ENCODE measurements at places on chromosomes 16 and 17. TPM values are rescaled to one million over a fixed set of nuclear protein-coding genes. Genes with fewer than 3 reads are reported as not detected.

The CDH13 gene
- total RNA-seq = 173 TPM

The RDM1 gene
- total RNA-seq = not detected

The CCL3 gene
- not detected for total RNA-seq

The C16orf54 gene
- total RNA-seq = 0.73 TPM

The ATP6V0C gene
- 137 TPM for total RNA-seq

The CA7 gene
- not detected for total RNA-seq

The SOX9 gene
- total RNA-seq = 13.8 TPM

The NUPR1 gene
- total RNA-seq = 49.6 TPM

GRCh38 chr16:3950343-3951193, 70.1 kb upstream of the CREBBP start:
- DNase-seq = peak; percentile 92

GRCh38 chr17:1899403-1900000, 69.7 kb downstream of the RPA1 start:
- no peak for DNase-seq

DNA sequence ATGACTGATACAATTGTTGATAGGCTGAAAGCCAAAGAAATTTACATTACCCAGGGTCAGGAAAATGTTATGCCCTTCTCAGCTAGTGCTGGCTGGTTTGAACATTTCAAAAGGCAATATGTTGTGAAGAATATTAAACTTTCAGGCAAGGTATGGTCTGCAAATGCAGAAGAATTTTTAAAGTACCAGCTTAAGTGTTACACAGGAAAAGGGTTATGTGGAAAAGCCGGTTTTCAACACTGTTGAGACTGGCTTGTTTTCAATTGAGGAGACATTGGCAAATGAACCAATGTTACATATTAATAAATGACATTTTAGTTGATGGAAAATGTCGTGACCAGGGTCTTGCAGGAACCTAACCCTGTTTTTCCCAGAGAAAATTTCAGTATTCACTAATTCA, 215.8 kb upstream of the TBX2 start:
- DNase-seq = no peak

GRCh38 chr16:81560979-81561657, 116.5 kb downstream of the CMIP start:
- no peak for DNase-seq

DNA sequence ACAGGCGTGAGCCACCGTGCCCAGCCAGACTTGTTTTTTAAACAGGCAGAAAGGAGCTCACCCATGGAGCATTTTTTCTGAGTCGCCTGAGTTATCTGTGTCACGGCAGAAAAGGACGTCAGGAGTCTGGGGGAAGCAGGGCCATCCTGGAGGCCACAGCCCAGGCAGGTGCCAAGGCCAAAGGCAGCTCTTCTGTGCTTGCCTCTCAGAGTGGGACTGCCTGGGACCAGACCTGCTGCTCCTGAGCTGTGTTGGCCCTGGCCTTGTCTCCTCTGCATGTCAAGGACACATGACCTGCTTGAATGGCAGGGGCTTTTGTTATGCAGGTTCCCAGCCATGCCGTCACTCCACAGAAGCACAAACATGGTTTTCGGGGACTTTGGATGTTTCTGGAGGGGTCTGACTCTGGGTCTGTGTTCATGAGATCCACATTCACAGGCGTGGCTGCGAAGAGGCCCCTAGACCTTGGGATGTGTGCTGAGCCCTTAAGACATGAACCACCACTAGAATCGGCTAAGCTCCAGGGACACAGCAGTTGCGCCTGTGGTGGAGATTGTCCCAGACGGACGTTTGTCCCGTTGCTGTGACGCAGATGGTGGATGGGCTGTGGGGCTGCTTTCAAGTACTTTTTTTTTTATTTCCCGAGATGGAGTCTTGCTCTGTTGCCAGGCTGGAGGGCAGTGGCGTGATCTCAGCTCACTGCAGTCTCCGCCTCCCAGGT, 33.8 kb downstream of the FOXK2 start:
- no peak for DNase-seq

DNA sequence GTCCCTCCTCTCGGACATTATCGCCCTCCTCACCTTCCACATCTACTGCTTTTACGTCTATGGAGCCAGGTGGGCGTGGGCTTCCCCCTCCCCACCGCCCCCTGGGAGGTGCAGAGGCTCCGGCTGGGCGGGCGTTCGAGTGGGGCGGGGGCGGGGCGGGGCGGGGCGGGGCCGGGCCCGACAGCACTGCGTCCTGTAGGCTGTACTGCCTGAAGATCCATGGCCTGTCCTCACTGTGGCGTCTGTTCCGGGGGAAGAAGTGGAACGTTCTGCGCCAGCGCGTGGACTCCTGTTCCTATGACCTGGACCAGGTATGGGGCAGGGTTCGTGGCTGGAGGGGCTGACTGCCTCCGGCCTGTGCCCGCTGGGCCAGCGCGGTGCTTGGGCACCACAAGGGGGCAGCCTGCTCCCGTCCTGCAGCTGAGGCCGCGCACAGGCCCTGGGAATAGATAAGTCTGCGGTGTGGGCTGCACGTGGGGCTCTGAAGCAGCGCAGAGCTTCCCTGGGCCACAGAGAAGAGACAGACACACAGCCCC, 9.2 kb downstream of the PIGQ start:
- peak; percentile 89 for DNase-seq

DNA sequence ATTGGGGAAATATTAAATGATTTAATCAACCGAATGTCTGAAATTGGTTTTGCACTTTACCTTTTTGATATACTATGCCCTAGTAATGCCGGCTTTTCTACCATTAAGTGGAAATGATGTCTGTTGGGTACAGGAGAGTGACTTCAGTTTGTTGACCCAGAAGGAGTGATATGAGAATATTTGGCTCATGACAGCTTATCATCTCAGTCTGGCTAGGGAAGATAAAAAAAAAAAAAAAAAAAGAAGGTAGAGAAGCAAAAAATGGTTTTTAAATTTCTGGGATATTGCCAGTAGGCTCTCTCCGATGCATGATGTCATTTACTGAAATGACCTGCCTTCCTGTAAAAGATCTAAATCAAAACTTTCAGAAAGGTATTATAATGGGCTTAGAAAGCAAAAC, 69.0 kb downstream of the CNTNAP4 start:
- no peak for DNase-seq

- DNase-seq = no peak
Observed at GRCh38 chr16:48182979-48183537, 27.3 kb upstream of the ABCC12 start.

DNA sequence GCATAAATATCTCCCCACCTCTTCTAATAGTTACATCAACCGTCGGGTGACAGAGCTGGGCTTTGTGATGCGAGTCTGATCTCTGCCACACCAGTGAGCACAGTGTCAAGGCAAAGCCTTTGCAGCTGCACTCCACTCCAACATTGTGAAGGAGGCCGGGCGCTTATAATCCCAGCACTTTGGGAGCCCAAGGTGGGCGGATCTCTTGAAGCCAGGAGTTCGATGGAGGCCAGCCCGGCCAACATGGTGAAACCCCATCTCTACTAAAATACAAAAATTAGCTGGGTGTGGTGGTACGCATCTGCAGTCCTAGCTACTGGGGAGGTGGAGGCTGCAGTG, 18.9 kb downstream of the CYB5D2 start:
- DNase-seq = no peak

GRCh38 chr17:11389583-11389982, 148.6 kb downstream of the SHISA6 start:
- no peak for DNase-seq

DNA sequence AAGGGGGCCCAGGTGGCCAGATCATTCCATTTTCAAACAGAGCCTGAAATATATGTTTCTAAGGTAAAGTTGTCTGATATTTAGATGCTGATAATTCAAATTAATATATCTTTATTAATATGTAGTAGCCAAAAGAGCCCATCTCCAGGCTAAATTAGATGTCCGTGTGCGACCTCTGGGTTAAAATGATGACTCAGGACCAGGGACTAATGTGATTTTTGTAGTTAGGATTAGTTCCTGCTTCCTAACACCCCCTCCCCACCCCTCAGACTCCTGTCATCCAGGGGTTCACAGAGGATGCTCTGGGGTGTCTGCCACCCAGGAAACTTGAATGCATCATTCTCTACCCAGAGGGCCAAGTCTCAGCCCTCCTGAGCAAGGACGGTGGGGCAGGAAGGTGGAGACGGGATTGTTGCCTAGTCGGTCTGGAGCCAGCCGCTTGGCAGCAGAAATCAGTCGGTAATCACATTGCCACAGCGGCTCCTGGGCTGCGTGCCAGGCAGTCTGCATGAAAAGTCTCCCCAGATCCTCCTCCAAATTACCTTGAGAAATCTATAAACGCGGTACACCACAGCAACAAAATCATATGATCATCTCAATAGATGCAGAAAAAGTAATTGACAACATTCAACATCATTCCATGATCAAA, 29.8 kb downstream of the CNGB1 start:
- DNase-seq = peak; percentile 89

Measured in Right ventricle myocardium inferior (tissue), 1 donor.